ENCODE measurements at places on chromosomes 1 and 21.
A peak's percentile ranks its signal among the peaks of the same experiment; 100 is the strongest.

DNA sequence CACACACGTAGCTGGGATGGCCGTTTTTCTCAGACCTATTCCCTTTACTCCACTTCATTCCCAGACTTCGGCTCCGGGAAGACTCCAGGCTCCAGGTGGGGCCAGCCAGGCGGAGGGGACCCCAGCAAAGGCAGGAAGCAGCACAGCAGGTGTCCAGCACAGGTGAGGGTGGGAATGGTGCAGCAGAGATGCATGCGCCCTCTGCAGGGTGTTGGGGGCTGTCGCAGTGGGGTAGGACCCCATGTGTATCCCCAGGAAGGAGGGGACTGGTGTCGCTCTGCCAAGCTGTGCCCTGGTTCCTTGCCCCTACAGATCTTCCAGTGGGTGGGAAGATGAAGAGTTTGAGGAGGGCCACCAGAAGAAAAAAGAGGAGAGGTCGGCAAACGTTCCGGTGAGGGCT lies 5.3 kb downstream of the TTC24 start:
- DNase-seq: no peak

DNA sequence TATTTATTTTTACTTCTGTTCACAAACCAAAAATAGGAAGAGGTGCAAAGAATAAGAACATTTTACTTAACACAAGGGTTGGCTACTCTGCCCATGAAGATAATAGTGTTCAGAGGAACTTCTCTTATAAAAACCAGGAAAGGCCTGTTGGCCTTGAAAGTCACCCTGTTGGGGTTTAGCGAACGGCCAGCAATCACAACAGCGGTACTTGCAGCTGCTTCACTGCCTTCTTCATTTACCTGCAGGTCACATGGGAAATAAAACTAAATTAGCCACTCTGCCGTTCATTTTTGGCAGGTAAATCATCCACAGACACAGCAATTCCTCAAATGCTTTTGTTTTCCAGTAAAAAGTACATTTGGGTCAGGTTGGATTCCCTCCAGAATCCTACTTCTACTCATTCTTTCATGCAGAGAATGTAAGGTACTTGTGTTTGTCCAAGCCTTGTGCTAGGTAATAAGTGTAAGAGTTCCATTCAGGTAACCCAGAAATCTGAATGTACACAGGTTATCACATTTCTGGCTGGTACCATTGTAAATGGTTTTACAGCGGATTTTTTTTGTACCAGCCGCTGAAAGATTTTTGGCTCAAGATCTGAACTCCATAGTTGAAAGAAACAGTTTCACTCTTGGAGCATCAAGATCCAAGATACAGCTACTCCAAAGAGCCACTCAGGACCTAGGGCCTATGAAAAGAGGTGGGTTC lies 13.1 kb downstream of the SERPINC1 start:
- DNase-seq: no peak

- DNase-seq: no peak
Measured at GRCh38 chr21:31545036-31545435, 114.5 kb upstream of the SOD1 start.

DNA sequence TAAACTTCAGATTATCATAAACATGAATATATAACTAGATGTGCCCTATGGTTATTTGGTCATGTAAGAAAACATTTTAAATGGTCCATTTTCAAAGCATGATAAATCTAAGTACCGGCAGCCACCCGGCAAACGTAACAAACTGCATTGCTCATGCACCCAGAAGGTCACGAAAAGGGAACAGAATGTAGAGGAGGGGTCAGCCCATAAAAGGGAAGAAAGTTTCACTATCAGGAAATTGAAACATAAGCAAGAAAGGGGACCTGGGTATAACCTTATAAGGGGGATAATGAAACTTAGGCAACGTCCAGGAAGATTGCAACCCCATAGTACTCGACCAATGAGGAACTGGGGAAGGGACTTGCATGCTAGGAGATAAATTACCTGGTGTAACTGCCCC lies 421.2 kb upstream of the ZRANB2 start:
- DNase-seq: peak; percentile 61

DNA sequence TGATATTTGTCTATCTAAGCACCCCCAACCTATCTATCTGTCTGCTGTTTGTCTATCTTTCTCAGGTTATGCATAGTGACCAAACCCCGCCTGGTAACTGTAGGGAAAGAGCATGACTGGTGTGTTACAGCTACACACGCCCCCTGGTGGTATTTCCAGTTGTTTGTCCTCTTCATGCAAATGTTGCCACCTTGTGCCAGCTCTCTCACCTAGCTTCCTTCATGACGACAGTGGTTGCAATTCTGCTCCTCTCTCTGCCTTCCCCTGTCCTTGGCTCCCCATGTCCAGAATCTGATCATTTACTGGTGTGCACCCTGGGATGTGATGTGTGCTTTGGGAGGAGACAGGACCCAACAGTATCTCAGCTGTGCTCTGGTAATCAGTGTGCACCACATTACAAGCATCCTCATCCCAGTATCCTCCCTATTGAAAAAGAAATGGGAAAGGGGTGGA lies 8.1 kb upstream of the INKA2 start:
- peak; percentile 85 for DNase-seq

- peak; percentile 64 for DNase-seq
Measured at GRCh38 chr1:40592107-40592803, 60.8 kb downstream of the ZNF684 start.

Measured in inflammatory macrophage treated with lipopolysaccharide for 4 hours (primary cell).